Stimulated activated CD8-positive, alpha-beta memory T cell treated with anti-CD3 and anti-CD28 coated beads, Interleukin-15, amount 100 ng/mL, for 4 hours (primary cell): ENCODE measurements at places on chromosomes 1 and 21.

DNA sequence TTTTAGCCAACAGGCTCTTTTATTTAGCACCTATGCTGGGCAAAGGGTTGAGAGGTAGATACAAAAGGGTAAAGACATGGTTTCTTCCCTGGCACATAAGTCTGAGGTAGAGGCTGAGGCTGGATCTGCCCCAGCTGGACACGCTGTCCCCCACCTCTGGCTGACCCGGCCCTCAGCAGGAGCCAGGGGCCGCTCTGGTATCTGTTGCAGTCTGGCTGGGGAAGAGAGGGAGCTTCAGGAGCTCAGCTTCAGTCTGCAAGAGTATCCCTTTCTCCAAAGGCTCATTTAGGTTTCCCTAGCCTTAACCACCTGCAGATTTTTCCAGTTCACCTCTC is 14.2 kb downstream of the BLACAT1 start:
- DNase-seq = no peak

GRCh38 chr1:55751776-55752175 is 536.6 kb upstream of the USP24 start:
- no peak for DNase-seq

DNA sequence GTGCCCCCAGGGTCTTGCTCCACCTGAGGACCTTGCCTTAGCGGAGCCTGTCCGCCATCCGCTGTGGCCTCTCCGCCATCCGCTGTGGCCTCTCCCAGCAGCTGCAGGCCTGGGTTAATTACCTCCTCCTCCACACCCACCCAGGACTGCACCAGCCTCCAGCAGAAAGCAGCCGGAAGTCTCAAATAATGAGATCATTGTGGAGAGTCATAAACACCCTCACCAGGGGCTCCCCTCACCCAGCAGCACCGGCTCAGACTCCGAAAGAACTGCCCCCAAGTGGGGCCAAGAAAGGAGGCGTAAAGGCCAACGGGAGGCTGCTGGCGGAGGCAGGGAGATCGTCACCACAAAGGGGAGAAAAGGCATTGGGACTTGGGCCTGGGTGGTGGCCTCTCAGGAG is 10.7 kb upstream of the GPR153 start:
- DNase-seq = no peak

- no peak for DNase-seq
Observed at GRCh38 chr1:155012026-155012546, 9.5 kb downstream of the ZBTB7B start.

DNA sequence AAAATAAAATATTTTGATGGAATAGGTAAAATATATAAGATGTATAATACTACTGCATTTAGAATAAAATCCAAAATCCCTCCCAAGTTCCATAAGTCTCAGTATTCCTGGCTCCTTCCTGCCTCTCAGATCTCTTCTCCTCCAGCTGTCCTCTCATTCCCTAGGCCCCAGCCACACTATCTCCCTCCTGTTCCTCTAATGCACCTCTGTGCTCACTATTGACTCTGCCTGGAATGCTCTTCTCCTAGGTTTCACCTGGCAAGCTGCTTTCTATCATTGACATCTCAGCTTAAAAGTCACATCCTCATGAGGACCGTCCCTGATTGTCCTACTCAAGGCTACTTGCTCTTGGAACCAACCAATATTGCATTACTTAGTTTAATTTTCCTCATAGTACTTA is 7.2 kb downstream of the NME7 start:
- no peak for DNase-seq

DNA sequence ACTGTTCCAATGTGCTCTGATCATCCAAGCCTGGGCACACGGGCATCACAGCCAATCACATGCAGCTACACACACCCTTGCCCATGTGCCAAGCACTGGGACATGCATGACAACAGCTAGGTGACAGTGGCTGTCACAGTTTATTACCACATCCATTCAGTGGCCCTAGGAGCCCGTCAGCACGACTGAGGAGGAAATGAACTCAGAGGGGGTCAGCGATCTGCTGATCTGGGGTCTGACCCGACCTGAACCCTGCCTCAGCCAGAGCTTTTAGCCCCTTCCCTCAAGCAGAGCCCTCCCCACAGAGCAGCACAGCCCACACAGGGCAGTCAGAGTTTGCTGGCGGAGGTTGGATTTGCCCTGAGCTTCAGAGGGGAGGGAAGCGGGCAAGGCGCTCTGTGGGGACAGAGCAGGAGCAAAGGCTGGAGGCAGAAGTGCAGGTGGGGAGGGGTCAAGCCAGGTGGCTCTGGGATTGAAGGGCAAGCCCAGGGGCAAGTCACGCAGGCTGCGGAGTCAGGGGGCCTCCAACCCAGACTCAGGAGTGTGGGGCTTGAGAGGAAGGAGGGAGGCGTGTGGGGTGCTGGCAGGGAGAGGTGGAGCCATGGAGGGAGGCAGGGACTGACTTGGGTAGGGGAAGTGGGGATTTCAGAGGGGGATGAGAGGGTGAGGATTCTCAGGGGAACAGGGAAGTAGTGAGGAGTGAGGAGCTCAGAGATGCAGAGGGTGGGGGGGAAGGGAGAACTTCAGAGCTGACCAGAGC is 10.4 kb downstream of the SH3BGRL3 start:
- DNase-seq = no peak

DNA sequence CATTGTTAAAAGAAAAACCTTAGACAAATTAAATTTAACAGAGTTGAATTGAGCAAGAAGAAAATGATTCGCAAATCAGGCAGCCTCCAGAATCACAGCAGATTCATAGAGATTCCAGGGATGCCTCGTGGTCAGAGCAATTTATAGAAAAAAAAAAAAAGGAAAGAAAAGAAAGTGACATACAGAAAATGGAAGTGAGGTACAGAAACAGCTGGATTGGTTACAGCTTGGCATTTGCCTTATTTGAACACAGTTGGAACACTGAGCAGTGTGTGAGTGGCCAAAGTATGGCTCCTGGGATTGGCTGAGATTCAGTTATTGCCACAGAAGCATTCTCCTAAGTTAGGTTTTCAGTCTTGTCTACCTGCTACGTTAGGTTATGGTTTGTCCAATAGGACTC is 9.1 kb upstream of the C21orf91 start:
- no peak for DNase-seq

DNA sequence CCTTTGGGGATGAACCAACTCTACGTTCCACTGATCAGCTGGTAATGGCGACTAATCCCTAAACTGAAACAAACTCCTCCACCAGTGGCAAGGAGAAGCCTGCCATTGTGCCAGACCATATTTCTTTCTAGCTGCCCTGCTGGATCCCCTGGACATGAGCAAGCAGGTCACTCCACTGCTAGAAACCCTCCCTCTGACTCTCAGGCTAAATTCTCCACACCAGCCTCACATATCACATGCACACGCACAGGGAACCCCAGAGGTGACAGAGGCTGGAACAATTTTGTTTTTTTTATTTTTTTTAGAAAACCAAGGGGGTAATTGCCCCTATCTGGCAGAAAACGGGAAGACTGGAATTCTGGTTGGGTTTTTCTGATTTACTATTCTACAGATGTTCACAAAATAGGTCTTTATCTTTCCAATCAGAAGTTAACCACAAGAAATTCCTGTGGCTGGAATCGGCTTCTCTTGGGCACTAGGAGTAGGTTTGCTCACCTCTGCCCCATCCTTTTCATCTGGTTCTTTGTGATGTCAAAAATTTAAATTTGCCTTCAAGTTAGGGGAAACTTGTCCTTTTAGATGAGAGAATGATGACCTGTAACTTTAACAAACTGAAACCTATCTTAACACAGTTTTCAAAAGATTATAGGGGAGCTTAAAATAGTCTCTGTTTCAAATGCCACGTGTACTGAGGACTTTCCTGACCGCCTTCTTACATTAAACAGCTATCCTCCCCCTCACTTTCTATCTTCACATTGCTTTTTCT is 258.1 kb downstream of the SDCCAG8 start:
- no peak for DNase-seq

DNA sequence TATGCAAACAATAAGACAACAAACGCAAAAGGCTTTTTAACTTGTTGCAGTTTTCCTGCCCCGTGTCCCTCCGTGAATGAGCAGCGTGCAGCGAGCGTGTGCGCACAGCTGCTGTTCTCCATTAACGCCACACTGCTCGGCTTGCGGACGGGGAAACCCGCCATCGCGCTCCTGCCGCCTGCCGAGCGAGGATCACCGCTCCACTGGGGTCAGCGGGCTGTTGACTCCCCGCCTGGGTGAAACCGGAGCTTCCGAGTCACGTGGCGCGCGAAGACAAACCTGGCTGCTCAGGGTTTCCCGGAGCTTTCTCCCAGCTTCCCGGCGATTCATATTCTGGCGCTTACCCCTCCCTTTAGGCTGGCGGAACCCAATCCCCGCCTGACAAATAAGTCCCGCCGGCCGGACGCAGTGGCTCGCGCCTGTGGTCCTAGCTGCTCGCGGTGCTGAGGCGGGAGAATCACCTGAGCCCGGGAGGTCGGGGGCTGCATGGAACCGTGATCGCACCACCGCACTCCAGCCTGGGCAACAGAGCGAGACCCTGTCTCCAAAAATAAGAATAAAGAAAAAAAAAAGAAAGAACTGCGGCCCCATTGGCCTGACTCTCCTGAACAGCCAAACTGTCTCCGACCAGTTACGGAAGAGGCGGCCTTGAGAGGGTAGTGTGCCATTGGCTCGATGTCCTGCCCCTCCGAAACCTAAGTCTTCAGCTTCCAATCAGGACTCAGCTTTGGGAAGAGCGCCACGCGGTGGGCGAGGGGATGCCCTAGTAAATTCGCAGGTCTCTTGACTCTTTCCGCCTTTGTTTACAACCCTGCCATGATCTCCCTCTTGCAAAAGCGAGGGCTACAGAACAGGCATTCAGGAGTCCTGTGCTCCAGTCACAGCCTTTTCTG is at the start of gene CREB3L4:
Gene CREB3L4 (plus strand): TSS at position 796 of the 893 bp plus-strand sequence. CDS start 624 bp downstream, outside the sequence.
- DNase-seq = peak; percentile 55

DNA sequence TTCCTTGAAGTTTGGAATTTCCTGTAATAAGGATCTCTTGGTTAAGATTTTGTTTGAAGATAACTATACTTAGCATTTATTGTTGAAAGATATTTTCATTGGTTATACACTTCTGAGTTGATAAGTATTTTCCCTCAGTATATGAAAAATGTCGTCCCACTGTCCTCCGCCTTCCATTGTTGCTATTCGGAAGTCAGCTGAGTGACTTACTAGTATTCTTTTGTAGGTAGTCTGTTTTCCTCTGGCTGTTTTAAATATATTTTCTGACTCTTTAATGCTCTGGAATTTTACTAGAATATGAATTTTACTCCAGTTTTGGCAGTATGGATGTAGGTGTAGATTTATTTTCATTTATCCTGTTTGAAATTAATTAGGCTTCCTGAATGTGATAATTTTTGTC is 498.7 kb upstream of the NFIA start:
- no peak for DNase-seq

- DNase-seq = no peak
Observed at GRCh38 chr1:234719454-234720251, 109.7 kb upstream of the IRF2BP2 start.

- no peak for DNase-seq
Observed at GRCh38 chr1:3652548-3653285, 401 bp downstream of the TP73 start.

DNA sequence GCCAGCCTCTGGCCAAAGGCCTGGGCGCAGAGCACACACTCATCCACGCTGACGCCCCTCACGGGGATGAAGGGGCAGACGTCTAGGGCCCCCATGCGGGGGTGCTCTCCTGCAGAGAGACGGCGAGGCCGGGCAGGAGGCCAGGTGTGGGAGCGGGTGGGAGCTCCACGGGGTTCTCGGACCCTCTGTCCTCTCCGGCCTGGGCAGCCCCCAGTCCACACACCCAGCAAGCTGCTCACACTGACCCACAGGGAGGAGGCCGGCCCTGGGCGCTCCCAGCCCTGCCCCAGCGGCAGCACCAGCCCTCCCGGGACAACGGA is 2.5 kb downstream of the FTCD start:
- DNase-seq = no peak
